ENCODE measurements at places on chromosomes 5 and 9.

DNA sequence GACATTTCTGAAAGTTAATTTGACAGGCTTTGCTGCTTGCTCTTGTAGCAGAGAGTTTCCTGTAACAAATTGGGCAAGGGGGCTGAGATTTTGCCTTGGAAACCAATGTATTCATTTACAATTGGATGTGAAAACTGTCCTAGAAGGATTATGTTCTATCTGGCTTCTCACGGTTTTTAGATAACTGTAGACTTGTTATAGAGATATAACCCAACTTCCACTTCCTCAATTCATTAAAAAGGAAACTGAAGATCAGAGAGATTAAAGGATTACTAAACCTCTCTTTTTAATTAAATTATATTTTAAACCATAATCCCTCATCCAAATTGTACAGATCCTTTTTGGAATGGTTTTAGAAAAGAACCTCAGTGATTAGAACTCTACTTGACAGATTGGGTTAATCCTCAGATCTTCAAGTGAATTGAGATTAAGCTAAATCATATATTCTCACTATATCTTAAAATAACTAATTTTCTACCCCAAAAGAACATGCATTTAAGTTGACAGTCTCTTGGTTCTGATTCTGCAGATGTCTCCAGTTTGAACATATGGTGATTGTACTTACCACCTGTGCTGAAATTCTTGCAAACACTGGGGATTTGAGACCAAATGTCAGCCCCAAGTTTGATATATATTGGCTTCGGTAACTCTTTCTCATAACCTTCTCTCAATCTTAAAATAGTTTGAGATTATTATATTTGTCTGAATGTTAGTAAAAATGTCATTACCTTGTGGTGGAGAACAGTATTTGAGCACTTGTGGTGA lies 130.1 kb upstream of the C9orf72 start:
- H3K36me3 ChIP-seq: no peaks in the 10 kb centered on the region
- DNase-seq: no peak
- H3K27ac ChIP-seq: no peak overlapping the region
- no peaks in the 10 kb centered on the region for H3K4me1 ChIP-seq
- H3K4me3 ChIP-seq: no peak overlapping the region

DNA sequence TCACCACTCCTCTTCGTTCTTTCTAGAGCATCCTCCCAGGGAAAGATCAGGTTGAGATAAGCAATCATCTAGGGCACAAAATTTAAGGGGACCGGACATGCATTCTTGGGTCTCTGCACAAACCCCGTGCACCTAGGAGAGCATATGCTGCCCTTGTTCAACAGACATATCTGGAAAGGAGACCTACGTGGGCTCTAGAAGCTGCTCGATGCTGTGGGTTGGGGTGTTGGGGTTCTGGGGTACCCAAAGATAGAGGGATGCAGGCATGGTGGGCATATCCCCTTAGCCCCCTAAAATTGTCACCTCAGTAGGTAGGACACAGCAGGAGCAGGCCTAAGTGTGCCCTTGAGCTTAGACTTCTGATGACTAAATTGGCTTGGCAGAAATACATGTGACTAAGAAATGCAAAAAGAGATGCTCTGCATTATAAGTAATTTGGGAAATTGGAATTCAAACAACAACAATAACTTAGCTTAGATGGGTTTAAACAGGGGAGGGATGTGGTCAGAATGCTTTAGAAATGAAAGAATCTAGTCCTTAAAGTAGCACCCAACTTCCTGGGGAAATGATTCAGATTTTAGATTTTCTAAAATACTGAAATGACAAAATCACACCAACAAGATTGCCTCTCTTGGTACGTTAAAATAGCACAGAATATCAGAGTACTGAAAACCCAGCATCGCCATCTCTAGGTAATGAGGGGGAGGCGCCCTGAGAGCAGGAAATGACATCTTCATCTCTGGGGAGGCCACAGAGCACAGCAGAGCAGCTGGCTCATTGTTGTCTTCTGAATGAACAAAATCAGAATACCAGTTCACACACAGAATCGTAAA lies 172.3 kb downstream of the GNA14 start:
- H3K4me1 ChIP-seq: no peaks in the 10 kb centered on the region
- no peak overlapping the region for H3K27ac ChIP-seq
- no peaks in the 10 kb centered on the region for H3K27me3 ChIP-seq

DNA sequence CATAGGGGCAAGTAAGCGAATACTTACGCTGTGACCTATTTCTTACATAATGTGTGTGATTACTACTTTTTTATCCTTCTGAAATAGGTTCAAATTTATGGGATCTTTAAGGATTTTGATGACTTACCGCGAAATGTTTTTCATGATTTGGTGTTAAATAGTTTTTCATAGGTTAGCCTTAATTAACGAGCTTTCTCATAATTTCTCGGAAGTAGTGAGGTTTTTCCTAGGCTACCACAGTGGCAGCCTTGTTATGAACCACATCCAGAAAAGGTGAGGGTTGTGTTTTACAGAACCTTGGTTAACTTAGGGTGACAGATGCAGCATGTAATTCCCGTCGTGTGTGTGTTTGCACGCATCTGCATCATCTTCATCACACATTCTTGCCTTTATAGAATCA lies 1.3 kb downstream of the SH3GL2 start:
- H3K27me3 ChIP-seq: no peaks in the 10 kb centered on the region
- no peak for DNase-seq
- no peak overlapping the region for H3K27ac ChIP-seq
- H3K4me3 ChIP-seq: no peak overlapping the region
- no peaks in the 10 kb centered on the region for H3K4me1 ChIP-seq

DNA sequence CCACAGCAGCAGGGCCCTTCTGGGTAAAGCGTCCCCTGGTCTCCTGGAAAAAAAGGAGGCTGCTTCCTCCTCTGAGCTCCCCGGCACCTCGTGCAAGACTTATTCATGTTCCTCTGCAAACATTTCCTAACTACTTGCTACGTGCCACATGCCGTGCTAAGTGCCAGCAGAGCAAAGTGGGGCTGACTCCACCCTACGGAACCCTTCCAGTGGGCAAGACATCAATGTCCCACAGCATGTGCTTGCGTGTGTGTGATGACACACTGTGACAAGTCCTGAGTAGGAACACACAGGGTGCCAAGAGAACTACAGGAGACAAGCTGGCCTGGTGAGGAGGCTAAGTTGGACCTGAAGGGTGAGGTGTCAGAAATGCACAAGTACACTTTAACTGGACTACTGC lies 57.4 kb downstream of the SEMA4D start:
- H3K4me3 ChIP-seq: no peak overlapping the region
- no peaks in the 10 kb centered on the region for H3K4me1 ChIP-seq
- H3K27ac ChIP-seq: no peak overlapping the region
- DNase-seq: no peak
- H3K27me3 ChIP-seq: no peaks in the 10 kb centered on the region

GRCh38 chr9:129557192-129558036 lies 63.5 kb downstream of the C9orf50 start:
- H3K4me3 ChIP-seq: no peak overlapping the region
- no peak for DNase-seq

GRCh38 chr9:3528451-3528850 lies 2.6 kb upstream of the RFX3 start:
- no peaks in the 10 kb centered on the region for H3K27me3 ChIP-seq
- H3K4me3 ChIP-seq: no peak overlapping the region
- DNase-seq: no peak
- no peak overlapping the region for H3K27ac ChIP-seq

- no peak overlapping the region for H3K4me3 ChIP-seq
- no peaks in the 10 kb centered on the region for H3K27me3 ChIP-seq
- H3K27ac ChIP-seq: no peak overlapping the region
Observed at GRCh38 chr5:44321144-44321725, 68.0 kb downstream of the FGF10 start.

- H3K27ac ChIP-seq: no peak overlapping the region
- no peak overlapping the region for H3K4me3 ChIP-seq
- H3K4me1 ChIP-seq: no peaks in the 10 kb centered on the region
Observed at GRCh38 chr5:54156577-54156976, 153.8 kb downstream of the ARL15 start.

DNA sequence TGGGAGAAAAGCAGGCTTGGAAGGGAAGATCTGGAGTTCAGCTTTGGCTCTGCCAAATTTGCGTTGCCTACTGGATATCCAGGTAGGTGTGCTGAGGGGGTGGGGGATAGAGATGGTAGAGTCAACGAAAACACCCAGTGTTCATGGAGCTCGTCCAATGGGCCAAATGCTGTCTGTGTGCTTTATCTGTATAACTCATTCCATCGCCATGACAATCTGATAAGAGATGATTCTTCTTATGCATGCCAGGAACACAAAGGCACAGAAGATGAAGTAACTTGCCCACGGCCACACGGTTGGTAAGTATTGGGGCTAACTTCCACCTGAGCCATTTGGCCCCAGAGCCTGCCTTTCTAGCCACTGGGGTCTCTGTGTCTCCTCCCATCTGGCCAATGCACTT lies 53.2 kb downstream of the BOD1 start:
- H3K36me3 ChIP-seq: no peaks in the 10 kb centered on the region
- peak overlapping the region; percentile 38 for H3K27ac ChIP-seq
- no peaks in the 10 kb centered on the region for H3K27me3 ChIP-seq
- no peak overlapping the region for H3K4me3 ChIP-seq

DNA sequence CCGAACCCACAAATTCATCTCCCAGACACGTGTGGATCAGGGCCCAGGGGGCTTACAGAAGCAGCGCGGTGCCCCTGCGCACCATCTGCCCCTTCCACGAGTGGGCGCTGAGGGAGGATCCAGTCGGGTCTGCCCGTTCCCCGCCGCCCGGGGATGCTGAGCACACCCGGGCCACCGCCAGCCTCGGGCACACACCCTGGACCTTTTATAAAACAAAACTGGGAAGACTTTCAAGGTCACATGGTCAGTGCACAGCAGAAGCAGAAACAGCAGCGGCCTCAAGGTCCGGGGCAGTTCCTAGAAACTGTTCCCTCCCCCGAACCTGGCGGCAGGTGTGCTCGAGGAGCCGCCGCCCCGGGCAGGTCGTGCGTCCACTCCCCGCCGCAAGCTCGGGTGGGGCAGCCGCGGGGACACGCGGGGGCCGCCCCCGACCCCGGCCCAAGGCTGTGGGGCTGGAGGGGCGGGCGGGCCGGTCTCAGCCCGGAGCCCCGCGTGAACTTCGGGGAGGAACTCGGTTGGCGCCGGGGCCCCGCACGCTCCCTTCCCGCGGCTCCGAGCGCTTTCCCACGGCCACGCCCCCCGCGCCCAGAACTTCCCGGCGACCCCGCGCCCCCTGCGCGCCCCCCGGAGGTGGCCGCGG lies 633 bp upstream of the PPP1R26 start:
- DNase-seq: peak; percentile 37
- H3K4me1 ChIP-seq: peaks cover 6% of the 10 kb centered on the region
- no peaks in the 10 kb centered on the region for H3K27me3 ChIP-seq
- peak overlapping the region; percentile 85 for H3K27ac ChIP-seq
- peak overlapping the region; percentile 86 for H3K4me3 ChIP-seq
- no peaks in the 10 kb centered on the region for H3K36me3 ChIP-seq

DNA sequence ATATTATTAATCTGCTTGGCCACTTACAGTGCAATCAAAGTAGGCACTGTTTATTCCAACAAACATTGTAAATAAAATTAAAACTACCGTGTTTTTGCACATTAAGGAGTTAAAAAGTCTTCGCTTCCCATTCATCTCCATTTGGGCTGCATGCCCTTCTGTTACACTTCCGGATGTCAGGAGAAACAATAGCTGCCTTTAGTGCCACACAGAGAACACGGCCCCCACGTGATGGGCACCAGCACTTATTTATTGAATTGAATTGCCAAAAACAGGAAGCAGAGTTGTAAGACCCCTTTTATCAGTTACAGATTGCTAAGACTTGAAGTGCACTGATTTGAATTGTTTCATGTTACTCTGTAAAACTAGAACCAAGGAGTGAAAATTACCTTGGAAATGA lies 80.4 kb downstream of the LHFPL2 start:
- no peak for DNase-seq
- no peak overlapping the region for H3K4me3 ChIP-seq
- peak overlapping the region; percentile 89 for H3K27ac ChIP-seq
- H3K4me1 ChIP-seq: peaks cover 26% of the 10 kb centered on the region

DNA sequence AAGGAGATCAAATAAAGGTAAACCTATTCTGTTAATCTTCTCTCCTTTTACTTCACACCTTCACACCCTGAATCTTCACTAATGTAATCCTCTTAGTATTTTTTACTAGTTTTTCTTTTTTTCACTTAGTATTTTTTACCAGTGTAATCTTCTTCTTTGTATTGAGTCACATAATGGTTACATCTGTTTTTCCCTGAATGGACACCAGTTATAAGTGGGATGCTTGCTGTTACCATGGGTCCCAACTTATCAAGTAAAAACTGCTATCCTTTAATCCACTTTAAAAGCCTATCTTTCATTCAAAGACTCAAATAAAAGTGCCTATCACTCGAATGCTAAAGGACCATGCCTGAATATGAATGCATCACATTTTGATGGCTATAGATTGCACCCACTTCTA lies 15.1 kb downstream of the ZFAND5 start:
- no peak overlapping the region for H3K27ac ChIP-seq
- peaks cover 4% of the 10 kb centered on the region for H3K36me3 ChIP-seq
- no peak overlapping the region for H3K4me3 ChIP-seq
- no peaks in the 10 kb centered on the region for H3K4me1 ChIP-seq

GRCh38 chr5:88142636-88142885 lies 126.1 kb downstream of the TMEM161B start:
- DNase-seq: no peak
- H3K27me3 ChIP-seq: no peaks in the 10 kb centered on the region
- no peaks in the 10 kb centered on the region for H3K36me3 ChIP-seq

DNA sequence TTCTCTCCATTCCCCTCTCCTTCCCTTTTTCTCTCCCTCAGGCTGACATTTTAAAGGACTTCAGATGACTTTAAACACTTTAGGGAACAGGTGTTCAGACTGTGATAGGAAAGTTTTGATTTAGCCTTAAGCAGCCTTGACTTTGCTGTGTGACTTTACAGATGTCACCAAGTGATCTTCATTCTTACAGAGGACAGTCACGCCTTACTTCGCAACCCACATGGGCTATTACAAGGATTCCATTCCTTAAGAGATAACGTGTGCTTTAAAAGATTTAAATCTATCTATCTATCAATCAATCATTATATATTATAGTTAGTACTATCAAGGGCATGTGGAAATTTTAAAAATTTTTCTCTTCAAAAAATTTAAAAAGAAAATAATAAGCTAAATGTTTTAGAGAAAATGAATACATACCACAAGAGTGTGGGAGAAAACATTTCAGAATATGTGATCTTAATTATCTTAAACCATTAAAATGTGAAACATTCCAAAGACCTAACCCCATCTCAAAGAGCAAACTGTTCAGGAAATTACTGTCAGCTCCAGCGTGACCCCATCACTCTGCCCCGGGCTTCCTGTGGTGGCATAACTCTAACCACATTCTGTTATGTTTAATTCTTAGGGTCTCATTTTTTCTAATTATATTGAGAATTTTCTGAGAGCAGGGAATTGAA lies 530.5 kb downstream of the SEMA5A start:
- no peak overlapping the region for H3K4me3 ChIP-seq
- H3K27me3 ChIP-seq: no peaks in the 10 kb centered on the region
- no peak for DNase-seq
- H3K4me1 ChIP-seq: no peaks in the 10 kb centered on the region
- H3K36me3 ChIP-seq: no peaks in the 10 kb centered on the region

- H3K27me3 ChIP-seq: no peaks in the 10 kb centered on the region
- H3K27ac ChIP-seq: no peak overlapping the region
- no peaks in the 10 kb centered on the region for H3K4me1 ChIP-seq
Observed at GRCh38 chr5:178058321-178059012, 54.9 kb upstream of the N4BP3 start.

Data from breast epithelium (tissue), 4 donors.